ENCODE measurements at places on chromosomes 4 and X.

- no peak for DNase-seq
These were observed 341.7 kb upstream of the FAT1 start for GRCh38 chr4:187065396-187065795.

DNA sequence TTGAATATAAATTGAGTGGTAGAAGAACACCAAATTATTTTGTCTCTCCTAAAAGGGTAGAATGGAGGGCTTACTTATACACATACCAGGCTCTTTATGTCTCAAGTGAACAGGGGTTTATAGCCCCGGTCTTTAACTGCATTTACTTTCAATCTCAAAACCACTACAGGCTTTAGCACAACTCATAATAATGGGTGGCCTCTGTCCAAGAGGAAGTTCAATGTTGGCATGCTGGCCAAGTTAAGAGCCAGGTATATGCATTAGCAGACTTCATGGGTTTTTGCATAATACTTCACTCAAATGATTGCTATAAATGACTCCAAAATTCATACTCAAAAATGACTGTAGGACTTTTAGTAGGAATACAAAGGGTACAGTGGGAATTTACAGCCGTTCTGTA, 118.5 kb upstream of the OTUD4 start:
- no peak for DNase-seq

GRCh38 chr4:24489870-24490269, 94.5 kb downstream of the DHX15 start:
- no peak for DNase-seq

DNA sequence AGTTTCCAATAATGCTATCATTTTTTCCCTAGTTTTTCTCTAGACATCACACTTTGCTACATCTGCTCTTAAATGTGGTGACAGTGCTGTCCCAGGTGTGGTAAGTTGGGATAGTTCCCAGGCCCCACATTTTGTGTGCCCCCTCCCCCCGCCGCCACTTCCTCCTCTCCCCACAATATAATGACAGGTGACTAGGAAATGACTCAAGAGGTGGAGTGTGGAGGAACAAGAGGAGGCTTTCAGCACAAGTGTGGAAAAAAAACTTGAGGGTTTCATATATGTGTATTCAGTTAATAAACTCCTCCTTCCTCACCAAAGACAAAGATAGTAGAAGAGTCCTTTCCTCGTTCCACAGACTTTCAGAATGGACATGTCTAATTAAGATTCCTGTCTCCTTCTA, 18.3 kb upstream of the IL21 start:
- no peak for DNase-seq

- DNase-seq: no peak
These were observed 95.7 kb downstream of the RBMX2 start for GRCh38 chrX:130497531-130497930.

GRCh38 chr4:112321776-112322684, 24.9 kb downstream of the ALPK1 start:
- peak; percentile 56 for DNase-seq

GRCh38 chr4:37388681-37389365, 144.3 kb downstream of the NWD2 start:
- no peak for DNase-seq

DNA sequence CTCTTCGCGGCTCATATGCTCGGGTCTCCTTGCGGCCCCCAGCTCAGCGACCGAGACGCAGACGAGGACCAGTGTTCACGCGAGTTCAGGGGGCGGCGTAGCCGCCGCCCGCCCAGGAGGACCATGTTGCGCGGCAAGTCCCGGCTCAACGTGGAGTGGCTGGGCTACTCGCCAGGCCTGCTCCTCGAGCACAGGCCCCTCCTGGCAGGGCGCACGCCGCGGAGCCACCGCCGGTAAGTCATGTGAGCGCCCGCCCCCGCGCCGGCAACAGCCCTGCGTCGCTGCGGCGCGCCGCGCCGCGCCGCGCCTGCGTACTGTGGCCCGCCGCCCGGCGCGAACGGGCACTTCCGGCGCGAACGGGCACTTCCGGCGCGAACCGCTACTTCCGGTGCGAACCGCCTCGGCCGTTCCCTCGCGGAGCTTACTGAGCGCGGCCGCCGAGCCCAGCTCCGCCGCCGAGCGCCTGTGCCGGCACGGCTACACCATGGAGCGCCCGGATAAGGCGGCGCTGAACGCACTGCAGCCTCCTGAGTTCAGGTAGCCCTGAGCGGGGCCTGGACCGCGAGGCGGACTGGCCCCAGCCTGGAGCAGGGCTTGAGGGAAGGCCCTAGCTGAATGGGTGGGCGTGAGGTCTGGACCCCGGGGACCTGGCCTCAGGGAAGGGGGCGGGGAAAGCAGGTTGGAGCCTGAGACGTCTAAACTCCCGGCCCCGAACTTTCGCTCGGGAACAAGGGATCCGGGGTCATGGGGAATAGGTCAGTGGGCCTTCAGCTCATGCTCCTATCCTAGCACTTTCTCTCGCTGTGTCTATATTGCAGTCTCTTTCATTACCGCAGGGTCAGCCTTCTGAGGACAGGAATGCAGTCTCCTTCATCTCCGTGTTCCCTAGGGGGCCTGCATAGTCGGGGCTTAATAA, at the start of gene VMA21:
VMA21 (plus strand) TSS at position 382 of the 916 bp plus-strand sequence; CDS start at position 485, 103 bp downstream.
- DNase-seq: peak; percentile 86
